ENCODE measurements at places on chromosomes 2 and 18. TPM values are rescaled to one million over a fixed set of nuclear protein-coding genes. Genes with fewer than 3 reads are reported as not detected.

DNA sequence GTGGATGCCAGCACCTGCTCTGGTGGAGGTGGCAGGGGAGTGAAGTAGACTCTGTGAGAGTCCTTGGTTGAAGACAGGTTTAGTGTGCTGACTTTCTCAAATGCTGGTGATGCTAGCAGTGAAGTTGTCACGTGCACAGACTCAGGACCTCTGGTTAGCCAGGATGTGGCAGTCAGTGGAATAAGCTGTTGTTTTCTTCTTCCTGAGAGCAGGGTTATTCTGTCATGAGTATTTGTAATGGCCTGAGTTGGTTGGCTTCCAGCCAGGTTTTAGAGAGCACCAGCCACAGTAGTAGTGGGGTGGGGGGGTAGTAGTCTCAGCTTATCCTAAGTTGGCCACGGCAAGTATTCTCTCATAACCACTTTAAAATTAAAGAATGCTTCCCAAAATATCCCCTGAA is 238.5 kb upstream of the FBXO11 start:
- no peaks in the 10 kb centered on the region for H3K27me3 ChIP-seq
- no peaks in the 10 kb centered on the region for H3K4me1 ChIP-seq
- no peak overlapping the region for H3K27ac ChIP-seq
- DNase-seq = no peak
- no peaks in the 10 kb centered on the region for H3K36me3 ChIP-seq
- H3K4me3 ChIP-seq = no peak overlapping the region

DNA sequence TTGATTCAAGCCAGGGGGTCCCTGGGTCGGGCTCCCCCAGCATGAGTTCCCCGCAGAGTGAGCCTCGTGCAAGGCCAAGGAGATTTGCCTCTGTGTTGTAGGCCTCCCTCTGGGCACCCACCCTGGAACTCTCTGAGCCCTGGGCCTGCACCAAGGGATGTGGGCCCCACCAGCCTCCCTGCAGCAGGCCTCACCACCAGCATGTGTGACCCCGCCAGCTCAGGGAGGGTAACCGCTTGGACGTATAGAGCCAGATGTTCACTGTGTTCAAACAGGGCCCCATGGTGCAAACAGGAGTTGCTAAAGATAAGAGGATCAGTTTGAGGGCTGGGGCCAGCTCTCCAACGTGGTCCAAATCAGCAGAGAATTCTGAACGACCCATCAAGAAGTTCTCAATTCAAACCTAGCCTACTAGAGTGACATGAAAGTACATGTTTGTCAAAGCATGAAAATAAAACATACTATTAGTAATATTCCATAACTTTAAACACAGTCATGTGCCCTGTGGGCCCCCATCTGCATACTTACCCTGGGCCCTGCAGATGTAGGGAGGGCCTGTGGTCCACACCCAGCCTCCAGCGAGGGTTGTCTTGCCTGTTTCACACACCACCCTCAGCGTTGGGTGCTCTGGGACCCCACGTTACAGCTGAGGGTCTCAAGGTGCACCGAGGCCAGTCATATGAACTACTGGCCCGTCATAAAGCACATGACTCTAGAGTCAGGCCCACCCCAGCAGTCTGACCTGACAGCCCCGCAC is 5.5 kb upstream of the TUBB6 start:
- H3K27ac ChIP-seq = no peak overlapping the region
- peaks cover 14% of the 10 kb centered on the region for H3K4me1 ChIP-seq
- H3K36me3 ChIP-seq = no peaks in the 10 kb centered on the region
- DNase-seq = no peak
- no peaks in the 10 kb centered on the region for H3K27me3 ChIP-seq
- H3K4me3 ChIP-seq = no peak overlapping the region

DNA sequence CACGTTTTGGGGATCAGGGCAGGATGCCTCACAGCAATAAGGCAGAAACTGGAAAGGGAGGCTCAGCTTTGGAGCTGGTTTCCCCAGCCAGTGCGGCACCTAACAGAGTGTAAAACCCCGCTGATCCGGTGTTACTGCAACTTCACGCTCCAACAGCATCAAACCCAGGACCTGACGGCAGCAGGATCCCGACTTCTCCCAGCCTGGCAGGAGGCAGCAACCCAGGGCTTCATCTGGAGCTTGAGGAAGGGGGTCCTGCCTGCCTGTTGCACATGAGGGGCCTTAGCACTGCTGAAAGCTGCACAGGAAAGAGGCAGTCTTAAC is 209.8 kb downstream of the MGAT5 start:
- DNase-seq = no peak
- no peaks in the 10 kb centered on the region for H3K36me3 ChIP-seq
- no peak overlapping the region for H3K27ac ChIP-seq

DNA sequence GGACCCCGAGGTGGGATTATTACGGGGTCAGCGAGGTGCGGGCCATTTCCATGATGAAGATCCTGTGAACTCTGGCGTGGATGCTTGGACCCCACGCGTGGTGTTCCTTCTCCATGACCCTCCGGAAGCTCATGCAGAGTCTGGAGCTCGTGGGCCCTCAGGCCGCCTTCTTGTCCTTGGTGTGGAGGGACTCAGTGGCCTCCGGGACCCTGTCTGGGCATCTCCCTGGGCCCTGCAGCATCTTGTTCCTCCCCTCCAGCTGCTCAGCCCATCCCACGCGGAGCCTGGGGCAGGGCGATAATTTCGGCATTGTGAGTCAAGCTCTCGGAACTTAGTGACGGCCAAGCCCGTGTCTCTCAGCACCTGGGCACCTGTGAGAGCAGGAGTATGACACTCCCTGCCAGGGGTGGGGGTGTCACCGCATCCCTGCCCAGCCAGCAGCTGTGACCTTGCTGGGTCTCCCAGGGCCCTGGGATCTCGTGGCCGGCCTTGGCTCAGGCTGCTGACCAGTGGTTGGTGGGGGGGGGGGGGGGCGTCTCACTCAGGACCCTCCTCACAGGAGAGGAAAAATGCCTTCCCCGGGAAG is 24.6 kb downstream of the RTP5 start:
- H3K36me3 ChIP-seq = no peaks in the 10 kb centered on the region
- H3K4me3 ChIP-seq = no peak overlapping the region
- H3K4me1 ChIP-seq = peaks cover 38% of the 10 kb centered on the region
- H3K27me3 ChIP-seq = no peaks in the 10 kb centered on the region

Gene RASGRP3
- 2.6 TPM for total RNA-seq
